LoVo (cell line): ENCODE measurements at places on chromosomes 6 and 20.
A peak's percentile ranks its signal among the peaks of the same experiment; 100 is the strongest.

DNA sequence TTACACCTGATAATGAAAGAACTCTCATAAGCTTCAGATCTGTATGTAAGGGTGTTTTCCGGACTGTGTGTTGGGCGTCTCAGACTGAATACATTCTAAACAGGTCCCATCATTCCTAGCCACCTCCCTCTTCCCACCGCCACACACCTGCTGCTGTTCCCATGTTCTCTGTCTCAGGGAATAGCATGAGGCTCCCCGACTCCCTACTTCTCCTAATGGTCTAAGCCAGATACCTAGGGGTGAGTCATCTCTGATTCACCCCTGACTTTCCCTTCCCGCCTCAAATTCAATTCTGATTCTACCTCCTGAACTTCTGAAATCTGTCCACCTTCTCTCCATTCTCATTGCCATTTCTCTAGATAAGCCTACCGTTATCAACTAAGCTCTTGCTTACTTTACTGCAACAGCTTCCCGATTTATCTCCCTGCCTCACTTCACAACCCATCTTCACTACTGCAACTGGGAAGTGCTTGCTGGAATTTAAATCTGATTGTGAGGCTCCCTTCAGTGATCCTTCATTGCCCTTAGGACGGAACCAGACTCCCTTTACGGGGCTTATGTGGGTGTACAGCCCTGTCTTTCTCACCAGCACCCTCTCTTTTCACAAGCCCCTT is 1.6 kb downstream of the TMEM14A start:
- peak; percentile 42 for DNase-seq

DNA sequence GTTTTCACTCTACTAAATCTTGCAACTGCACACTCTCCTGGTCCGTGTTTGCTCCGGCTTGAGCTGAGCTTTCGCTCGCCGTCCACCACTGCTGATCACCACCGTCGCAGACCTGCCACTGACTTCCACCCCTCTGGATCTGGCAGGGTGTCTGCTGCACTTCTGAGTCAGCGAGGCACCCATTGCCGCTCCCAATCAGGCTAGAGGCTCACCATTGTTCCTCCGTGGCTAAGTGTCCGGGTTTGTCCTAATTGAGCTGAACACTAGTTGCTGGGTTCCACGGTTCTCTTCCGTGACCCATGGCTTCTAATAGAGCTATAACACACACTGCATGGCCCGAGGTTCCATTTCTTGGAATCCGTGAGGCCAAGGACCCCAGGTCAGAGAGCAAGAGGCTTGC is 98.6 kb upstream of the GPR6 start:
- DNase-seq: no peak

DNA sequence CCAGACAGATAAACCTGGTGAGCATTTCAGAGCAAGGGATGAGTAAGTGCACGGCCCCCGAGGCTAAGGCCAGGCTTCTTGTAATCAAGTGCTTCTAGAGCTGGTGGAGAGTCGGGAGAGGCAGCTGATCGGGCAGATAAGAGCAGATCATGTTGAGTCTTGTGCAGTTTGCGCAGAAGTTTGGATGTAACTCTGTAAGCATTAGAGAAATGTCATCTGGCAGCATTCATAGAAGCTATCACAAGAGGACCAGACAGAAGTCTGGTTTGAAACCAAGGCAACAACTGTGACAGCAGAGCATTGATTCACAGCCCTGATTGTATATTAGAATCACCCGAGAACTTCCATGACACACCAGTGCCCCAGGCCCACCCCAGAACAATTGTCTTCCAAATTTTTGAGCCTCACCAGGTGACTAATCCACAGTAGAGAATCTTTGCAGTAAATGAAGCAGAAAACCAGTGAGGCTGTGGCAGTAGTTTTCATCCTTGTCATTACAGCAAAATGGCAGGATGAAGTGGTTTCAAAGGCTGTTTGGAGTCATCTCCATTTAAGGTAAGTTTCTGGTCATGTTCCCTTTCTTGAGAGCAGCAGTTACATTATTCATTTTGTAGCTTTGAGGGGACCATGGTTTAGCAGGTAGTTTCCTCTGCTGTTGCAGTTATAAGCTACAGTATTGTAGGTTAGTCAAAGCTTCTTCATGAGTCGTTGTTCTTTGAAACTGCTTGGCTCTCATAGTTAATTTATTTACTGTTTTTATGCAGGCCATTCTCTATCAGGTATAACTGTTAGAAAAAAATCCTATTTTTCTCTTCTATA is 84.1 kb downstream of the RNF217 start:
- no peak for DNase-seq

DNA sequence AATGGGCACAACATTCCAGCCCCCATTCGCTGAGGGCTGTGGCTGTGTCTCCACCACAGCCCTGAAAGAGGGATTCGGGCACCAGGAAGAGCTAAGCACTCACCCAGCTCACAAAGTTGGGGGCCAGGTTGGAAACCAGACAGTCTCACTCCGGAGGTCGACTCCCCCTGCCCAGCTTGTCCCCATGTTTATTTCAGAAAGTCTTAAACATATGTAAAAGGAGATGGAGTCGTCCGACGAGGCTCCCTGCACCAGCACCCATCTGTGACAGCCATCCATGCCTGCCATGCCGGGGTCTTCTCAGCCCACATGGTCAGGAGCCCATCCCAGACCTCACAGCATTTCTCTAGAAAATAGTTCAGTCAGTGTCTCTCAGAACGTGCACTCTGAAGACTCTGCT is 63.6 kb upstream of the STX16 start:
- no peak for DNase-seq

GRCh38 chr6:43669922-43670622 is 17.5 kb downstream of the MRPS18A start:
- no peak for DNase-seq

DNA sequence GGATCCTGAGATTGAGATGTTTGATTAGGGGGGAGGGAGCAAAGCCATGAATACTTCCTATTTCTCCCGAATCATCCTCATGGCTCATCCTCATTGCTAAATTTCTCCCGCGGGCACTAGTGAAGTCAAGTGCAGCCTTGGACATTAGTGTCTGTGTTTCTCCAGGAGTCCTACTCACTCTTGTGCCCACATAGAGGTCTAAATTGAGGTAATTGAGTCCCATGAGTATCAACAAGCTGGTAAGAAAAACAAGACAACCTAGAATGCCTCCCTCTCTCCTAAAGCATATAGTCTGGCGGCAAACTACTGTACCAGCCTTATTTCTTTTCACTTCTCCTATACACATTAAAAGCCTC is 420 bp downstream of the CENPQ start:
- no peak for DNase-seq

- no peak for DNase-seq
These were observed 226.8 kb upstream of the TENT5A start for GRCh38 chr6:81979329-81979728.

DNA sequence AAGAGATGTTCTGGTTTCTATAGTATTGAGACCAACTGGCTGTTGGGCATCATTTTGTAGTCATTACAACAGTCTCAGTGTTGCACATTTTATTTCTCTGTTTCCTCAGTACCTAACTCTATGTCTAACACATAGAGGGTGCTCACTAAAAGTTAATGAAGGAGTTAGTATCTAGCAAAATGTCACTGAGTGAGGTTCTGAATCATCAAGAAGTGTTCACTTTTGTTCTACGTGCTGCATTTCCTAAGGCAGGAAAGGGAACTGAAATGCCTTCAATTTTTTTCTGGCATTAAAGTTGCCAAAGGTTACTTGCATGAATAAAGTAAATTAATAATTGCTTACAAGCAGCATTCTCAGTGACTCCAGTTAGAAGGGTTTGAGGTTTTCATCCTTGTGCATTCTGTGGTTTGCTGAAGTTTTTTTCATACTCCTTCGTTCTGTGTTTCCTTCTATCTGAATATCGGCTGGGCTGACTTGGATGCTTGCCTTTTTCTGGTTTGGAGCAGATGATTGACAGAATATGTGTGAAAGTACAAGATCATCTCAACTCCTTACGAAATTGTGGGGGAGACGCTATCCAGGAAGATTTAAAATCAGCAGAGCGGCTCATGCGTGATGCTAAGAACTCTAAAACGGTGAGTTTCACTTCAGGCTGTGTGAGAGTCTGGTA is 114.5 kb upstream of the SCGN start:
- DNase-seq: no peak

DNA sequence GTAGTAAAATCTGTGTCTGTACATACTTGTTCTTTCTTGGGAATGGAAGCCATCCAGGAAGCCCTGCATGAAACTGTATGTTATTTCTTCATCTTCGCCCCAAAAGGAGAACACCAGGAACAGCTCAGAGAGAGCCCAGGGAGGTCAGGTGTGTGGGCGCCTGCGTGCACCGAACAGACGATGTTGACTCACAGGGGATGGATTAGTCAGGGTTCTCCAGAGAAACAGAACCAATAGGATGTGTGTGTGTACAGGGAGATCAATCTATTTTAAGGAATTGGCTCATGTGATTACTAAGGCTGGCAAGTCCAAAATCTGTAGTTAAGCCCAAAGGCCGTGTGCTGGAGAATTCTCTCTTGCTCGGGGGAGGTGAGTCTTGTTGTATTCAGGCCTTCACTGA is 45.7 kb downstream of the RNASET2 start:
- no peak for DNase-seq

- no peak for DNase-seq
These were observed at the start of gene CYP24A1 for GRCh38 chr20:54173653-54174456. TSS of gene CYP24A1 (minus strand) at chr20:54173986. CDS start at chr20:54173579, 407 bp downstream.

- no peak for DNase-seq
These were observed 230.3 kb upstream of the CDYL start for GRCh38 chr6:4545893-4546292.

- no peak for DNase-seq
These were observed 756.9 kb downstream of the TFAP2A start for GRCh38 chr6:9657994-9658393.

GRCh38 chr6:157107915-157108651 is 215.2 kb downstream of the TMEM242 start:
- DNase-seq: no peak

DNA sequence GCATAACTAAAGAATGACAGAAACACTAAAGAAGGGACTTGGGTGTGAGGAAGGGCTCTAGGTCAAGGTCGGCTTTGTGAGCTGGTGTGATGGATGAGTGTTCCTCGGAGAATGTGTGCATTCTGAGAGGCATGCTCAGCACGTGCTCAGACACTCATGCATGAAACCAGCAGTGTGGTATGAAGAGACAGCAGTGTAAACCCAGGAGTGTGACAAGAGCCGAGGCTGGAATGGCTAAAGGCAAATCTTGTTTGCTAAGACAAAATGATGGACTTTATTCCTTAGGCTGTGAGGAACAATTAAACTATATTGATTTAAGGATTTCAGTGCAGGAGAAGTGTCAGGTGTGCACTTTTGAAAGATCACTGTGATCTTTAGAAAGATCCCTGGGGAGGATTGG is 107.4 kb upstream of the MAP7 start:
- DNase-seq: no peak

DNA sequence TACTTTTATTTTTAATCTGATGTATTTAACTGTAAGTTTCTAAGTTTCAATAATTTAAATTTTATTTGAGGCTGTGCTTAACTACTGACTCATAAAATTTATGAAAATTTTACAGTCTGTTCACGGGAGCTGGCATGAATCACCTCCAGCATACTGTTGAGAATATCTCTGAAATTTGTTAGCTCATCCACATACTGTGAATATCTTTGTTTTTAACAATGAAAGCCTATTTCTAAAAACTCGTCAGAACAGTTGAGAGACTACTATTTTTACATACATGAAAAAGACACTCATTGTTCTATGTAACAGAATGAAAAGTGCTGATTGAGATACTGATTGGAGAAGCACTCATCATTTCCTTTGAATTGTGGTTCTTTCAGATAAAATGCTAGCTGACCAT is 749.3 kb downstream of the TENT5A start:
- DNase-seq: no peak

GRCh38 chr6:111503194-111503593 is 20.2 kb upstream of the REV3L start:
- no peak for DNase-seq

- DNase-seq: no peak
These were observed 22.5 kb downstream of the KLHL32 start for GRCh38 chr6:96947055-96947454.

DNA sequence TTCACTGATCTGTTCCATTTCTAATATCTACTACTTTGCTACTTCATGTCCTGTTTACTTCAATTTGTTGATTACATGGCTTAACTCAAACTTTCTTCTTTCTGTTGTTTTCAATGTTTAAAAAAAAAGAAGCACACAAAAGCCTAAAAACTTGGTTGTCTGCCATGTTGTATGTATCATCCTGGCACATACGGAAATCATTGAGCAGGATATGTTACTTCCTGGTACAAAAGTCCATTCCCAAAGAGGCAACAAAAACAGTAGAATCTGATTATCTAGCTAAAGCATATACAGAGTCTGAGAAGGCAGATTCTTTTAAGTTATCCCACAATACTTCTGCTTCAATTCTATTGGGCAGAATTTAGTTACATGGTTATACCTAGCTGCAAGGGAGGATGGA is 14.5 kb upstream of the COL12A1 start:
- peak; percentile 25 for DNase-seq

- no peak for DNase-seq
These were observed 75.8 kb downstream of the CEP162 start for GRCh38 chr6:84151669-84152068.

GRCh38 chr6:121666814-121667213 is 231.4 kb downstream of the GJA1 start:
- DNase-seq: peak; percentile 74

- no peak for DNase-seq
These were observed 371.0 kb downstream of the TAF4 start for GRCh38 chr20:61694682-61695081.

DNA sequence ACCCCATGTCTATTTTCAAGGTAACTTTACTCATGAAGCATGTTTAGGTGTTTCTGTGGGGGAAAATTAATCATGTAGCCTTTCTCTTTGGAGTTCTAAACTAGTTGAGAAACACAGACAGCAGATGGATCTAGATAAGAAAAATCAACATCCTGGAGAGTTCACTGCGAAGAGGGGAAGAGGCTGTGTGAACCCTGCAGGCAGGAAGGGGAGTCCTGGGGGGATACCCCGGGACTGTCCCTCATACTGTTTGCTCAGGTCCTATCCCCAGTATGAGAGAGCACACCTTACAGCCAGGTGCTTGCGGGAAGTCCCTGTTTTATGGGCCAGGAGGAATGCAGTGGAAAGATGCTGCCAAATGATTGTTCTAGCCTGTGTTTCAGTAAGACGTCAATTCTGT is 32.7 kb downstream of the CHMP4B start:
- DNase-seq: no peak

- DNase-seq: no peak
These were observed 216.0 kb downstream of the DLL1 start for GRCh38 chr6:170074907-170075306.

DNA sequence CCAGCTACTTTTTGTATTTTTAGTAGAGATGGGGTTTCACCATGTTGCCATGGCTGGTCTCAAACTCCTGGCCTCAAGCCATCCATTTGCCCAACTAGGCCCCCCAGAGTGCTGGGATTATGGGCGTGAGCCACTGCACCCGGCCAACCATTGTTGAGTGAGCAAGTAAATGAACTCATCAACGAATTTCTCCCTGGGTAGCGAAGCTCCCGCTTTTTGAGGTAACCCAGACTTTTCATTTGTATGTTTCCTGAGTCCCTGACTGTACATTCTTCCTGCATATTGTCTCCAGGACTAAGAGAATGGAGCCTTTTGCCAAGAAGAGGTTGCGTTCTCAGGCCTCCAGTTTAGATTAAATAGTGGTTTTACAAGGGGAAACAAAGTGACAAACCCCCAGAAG is 36.4 kb downstream of the RIPOR3 start:
- no peak for DNase-seq

- no peak for DNase-seq
These were observed 23.8 kb downstream of the SLC22A23 start for GRCh38 chr6:3433005-3433404.

GRCh38 chr6:105432797-105433196 is 29.9 kb upstream of the PREP start:
- peak; percentile 78 for DNase-seq

- DNase-seq: no peak
These were observed 254.6 kb downstream of the EPHA7 start for GRCh38 chr6:93164781-93165180.

- DNase-seq: no peak
These were observed 25.7 kb downstream of the CST2 start for GRCh38 chr20:23800865-23801264.
